ENCODE measurements at places on chromosomes 3 and 15.

DNA sequence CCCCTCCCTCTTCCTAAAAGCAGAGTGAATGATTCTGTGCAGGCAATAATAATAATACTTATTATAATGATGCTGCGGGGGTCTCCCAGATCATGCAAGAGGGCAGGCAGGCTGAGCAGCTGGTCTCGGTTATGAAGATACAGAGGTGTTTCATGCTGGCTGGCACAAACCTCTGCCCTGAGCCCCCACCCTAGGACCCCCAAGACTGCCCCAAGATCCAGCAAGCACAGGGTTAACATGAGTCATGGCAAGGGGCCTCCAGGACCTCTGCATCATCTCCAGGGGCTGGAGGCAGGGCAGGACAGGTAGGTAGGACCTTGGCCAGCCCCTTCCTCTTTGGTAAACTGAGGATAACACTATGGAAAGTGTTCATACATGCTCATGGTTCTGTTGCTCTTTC is 2.7 kb downstream of the MGLL start:
- no peak for DNase-seq

GRCh38 chr3:192275741-192276355 is 451.5 kb downstream of the FGF12 start:
- DNase-seq: no peak

- no peak for DNase-seq
Measured at GRCh38 chr3:57157545-57157944, 7.6 kb downstream of the IL17RD start.

DNA sequence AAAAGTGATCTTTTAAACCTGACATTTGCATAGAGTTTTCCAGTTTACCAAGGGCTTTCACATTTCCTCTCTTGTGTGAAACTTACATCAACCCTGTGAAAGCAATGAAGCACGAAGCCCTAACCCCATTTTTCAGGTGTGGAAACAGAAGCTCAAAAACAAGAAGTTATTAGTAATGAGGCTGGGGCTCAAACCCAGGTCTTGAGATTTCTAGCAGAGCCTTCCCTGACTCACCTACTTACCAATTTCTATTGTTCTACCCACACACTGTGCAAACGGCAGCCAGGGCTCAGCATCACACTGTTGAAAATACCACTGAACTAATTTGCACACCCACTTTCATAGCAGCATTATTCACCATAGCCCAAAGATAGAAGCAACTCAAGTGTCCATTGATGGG is 117.8 kb upstream of the IGF1R start:
- no peak for DNase-seq

GRCh38 chr3:63343674-63344073 is 65.6 kb downstream of the SYNPR start:
- DNase-seq: no peak

DNA sequence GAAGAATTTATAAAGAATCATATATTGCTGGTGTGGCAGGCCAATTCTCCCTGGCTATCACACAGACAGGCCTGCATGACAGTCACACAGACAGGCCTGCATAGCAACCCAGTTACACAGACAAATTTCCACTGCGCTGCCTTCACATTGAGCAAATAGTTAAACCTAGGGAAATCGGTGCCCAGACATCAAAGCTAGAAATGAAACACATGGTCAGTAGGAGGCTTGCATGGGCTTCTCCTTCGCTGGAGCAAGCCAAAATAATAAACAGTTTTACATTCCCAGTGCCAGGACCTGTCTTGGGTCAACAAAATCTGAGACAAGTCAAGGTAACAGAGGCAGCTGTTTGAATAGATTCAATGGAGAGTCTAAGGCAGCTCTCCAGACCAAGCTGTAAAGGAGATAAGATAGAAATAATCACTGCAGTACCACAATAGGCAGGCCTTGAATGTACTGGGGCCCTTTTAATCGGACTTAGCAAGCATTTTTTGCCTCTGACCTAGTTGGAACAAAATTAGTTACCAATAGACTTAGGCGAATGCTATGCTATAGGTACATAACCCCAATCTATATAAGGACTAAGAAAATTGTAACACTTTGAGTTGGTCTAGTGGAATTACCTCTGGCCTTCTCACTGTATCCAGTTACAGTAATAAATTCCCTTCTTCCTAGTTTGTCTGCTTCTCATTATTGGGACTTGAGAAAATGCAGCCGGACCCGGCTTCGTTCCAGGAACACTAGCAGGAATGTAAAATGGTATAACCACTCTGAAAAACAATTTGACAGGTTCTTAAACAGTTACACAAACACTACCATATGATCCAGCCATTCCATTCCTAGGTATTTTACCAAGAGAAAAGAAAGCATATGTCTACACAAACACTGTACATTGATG is 274.7 kb upstream of the UBE2E2 start:
- DNase-seq: no peak

GRCh38 chr3:38487323-38487722 is 8.8 kb upstream of the EXOG start:
- DNase-seq: no peak

DNA sequence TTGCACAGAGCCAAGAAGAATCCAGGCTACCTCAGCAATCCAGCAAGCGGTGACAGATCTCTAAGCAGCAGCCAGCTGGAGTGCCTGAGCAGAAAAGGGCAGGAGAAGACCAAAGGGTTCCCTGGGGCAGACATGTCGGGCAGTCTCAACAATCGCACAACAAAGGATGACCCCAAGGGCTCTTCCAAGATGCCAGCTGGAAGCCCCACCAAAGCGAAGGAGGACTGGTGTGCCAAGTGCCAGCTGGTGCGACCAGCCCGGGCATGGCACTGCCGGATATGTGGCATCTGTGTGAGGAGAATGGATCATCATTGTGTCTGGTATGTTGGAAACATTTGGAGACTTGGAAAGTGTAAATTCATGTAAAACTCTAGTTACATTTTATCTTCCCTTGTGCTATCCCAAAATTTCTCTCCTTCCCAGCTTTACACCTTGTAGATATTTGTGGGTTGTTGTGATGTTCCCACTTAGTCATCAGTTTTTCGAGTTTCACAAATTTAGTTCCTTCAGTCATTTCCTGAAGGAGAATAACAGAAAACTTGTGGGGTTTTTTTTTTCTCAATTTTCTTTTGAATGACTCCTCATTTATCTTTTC is 6.4 kb downstream of the ZDHHC23 start:
- DNase-seq: no peak

DNA sequence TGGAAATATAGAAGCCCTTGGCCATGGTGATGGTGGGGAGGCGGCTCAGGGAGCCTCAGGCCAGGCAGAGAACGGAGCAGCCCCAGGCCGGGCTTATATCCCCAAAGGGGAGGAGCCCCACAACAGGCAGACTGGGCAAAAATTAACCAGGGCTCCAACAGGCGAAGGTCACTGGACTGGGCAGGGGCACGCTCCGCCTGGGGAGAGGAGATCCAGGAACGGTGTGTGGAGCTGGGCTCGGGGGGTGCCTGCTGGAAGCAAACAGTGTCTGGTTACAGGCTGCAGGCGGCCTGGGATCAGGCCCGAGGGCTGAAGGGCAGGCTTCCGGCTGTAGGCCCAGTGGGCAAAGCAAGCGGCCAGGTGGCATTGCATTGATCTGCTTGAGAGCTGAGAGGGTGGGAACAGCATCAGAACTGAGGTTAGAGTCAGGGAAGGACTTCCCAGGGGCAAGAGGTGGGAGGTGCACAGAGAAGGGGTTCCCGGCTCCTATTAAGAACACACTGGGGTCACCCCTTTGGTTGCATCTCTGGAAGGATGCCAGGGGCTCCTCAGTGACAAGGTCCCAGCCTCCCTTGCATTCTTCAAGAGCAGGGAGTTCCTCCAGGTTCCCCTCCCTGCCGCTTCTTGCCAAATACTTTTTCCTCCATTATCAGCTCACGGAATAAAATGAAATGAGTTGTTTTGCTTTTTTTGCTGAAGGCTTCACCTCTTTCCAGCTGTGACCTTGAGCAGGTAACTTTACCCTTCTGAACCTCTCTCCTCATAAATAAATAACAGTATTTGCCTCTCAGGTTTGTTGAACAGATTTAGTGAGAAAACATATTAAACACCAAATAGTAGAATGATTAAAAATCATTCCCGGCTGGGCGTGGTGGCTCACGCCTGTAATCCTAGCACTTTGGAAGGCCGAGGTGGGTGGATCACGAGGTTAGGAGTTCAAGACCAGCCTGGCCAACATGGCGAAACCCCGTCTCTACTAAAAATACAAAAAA is 7.8 kb downstream of the ANPEP start:
- no peak for DNase-seq

DNA sequence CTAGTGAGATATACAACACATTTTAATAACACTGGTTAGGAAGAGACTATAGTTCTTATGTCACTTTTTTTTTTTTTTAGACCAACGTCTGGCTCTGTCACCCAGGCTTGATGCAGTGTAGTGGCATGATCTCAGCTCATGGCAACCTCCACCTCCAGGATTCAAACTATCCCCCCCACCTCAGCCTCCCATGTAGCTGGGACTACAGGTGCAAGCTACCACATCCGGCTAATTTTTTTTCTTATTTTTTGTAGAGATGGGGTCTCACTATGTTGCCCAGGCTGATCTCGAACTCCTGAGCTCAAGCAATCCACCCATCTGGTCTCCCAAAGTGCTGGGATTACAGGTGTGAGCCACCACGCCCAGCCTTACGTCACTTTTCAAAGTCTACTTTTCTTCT is 100.8 kb downstream of the FOXP1 start:
- DNase-seq: no peak

DNA sequence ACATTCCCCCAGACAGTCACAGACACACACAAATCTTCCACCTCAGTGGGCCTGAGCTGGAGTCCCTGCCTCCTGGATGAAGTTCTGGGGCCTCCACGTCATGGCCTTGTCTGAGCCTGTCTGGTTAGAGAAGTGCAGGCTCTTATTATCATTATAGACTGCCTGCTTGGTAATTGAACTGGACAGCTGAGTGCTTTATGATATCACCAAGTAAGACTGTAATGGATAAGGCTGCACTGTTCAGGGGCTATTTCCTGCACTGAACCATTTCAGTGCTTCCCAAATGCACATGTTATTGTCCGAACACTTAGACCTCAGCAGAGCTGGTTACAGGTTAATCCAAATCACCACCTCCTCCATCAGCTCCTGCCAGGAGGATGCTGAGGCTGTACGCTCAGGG is 8.7 kb upstream of the ST6GAL1 start:
- no peak for DNase-seq

DNA sequence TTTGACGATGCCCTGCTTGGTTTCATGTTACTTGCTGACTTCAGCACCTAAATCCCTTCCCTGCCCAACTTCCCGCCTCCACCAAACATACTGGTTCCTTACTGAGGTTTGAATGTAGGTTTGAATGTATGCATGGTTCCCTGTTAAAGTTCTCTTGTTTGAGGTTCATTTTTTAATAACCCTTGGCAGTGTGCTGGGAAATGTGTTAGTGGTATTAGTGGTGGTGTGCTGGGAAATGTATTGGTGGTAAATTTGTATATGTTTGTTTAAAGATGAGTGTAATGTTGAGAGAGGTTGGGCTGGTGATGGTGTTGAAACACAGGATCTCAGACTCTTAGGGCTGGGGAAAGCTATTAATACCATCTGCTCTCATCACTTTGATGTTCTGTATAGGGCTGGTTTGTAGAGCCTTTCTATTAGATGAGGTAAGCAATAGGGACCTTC is 392.7 kb downstream of the PTPRG start:
- no peak for DNase-seq

DNA sequence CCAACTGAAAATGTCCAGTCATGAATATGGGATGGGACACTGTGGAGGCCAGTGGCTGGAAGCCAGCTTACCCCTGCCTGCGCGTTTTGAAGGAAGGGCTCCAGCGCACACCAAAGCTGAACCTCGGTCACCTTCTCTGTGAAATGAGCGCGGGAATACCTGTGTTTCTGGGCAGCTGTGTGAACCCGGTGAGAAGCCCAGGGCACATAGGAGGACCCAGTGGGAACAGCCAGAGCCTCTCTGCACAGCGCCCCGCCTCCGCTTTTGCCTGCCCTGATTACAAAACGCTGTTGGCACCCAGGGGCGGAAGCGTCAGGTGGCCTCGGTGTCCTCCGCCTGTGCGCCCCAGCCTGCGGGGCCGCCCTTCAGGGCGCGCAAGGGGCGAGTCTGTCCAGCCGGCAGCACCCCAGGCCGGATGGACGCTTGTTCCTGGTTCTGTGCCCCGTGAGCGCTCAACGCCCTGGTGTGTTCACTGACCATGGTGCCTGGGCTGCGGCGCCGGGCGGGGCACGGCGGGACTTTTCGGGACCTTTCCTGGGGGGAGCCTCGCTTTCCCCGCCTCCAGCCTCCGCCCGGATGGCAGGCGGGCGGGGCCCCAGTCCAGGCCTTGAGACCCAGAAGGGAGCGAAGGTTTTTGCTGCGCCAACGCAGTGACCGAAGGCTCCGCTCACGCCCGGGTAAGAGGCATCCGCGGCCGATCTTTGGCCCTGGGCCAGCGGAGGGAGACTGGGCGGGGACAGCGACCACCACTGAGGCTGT is at the start of gene SQOR:
TSS of gene SQOR (plus strand) at position 598 of the 759 bp plus-strand sequence. CDS start 23,895 bp downstream, outside the sequence.
- DNase-seq: peak; percentile 58

- no peak for DNase-seq
Measured at GRCh38 chr3:32379831-32380500, 11.7 kb upstream of the CMTM7 start.

GRCh38 chr15:76366714-76367113 is 30.1 kb downstream of the ISL2 start:
- DNase-seq: no peak

GRCh38 chr3:134378818-134379217 is 4.6 kb upstream of the AMOTL2 start:
- DNase-seq: no peak

GRCh38 chr3:170089862-170090600 is 52.2 kb downstream of the GPR160 start:
- no peak for DNase-seq

- no peak for DNase-seq
Measured at GRCh38 chr3:186281176-186281575, 80.9 kb downstream of the DGKG start.

DNA sequence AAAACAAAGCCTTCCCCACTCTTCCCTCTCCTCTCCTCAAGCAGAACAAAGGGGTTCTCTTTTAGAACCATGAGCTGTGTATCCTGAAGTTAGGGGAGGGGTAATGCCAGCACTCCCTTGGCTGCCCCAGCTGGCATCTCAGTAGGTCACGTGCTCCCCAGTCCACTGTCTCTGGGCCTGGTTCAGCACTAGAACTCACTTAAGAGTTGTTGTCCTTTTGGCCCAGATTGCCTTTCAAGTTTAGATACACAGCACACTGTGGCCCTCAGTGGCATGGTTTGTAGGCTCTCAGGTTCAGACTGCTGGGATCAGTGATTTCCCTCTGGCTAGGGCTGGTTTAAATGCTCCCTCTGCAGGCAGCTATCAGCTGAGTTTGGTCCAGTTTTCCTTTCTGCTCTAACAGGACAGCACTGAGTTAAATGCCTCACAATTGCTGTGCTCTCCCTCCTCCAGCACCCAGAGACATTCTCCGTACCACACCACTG is 188.4 kb upstream of the ST8SIA2 start:
- no peak for DNase-seq

All from stimulated activated CD4-positive, alpha-beta T cell treated with anti-CD3 and anti-CD28 coated beads, Interleukin-1b, Interleukin-23, amount 100 ng/mL, for 24 hours (primary cell).